ENCODE measurements at places on chromosomes 5 and 9. TPM values are rescaled to one million over a fixed set of nuclear protein-coding genes. Genes with fewer than 3 reads are reported as not detected.

NUTM2F gene
- not detected for total RNA-seq

CDO1 gene
- total RNA-seq = 1.5 TPM

PCDHGB2 gene
- 2.5 TPM for total RNA-seq

ZDHHC12 gene
- 39.9 TPM for total RNA-seq

DND1 gene
- not detected for total RNA-seq

SEMA4D gene
- total RNA-seq = 0.19 TPM

HDHD3 gene
- total RNA-seq = 11.8 TPM

Measured in regular cardiac myocyte (primary cell).